ENCODE measurements at places on chromosomes 16 and 17.

DNA sequence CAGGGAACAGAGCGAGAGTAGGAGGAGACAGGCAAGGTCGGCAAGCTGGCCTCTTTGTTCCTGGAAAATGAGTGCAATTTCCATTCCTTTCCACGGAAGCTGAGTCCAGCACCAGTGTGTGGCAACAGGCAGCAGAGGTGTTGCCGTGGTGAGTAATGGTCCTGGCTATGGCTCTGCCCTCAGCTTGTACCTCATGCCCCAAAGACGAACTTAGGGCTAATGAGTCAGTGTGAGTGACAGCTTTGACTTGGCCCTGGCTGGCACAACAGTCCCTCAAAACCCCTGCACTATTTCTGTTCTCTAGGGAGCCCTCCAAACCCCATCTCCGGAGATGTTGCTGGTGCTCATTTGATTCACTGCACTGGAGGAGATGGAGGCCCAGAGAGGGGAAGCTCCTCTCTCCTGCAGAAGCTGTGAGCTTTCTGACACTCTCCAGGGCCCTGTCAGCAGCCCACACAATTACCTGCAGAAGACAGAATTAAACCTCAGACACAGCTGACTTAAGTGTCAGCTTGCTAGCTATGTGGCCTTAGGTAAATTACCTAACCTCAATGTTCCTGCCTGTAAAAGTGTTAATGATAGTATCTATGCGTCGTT, 129.9 kb downstream of the TMEM132E start:
- DNase-seq: no peak

DNA sequence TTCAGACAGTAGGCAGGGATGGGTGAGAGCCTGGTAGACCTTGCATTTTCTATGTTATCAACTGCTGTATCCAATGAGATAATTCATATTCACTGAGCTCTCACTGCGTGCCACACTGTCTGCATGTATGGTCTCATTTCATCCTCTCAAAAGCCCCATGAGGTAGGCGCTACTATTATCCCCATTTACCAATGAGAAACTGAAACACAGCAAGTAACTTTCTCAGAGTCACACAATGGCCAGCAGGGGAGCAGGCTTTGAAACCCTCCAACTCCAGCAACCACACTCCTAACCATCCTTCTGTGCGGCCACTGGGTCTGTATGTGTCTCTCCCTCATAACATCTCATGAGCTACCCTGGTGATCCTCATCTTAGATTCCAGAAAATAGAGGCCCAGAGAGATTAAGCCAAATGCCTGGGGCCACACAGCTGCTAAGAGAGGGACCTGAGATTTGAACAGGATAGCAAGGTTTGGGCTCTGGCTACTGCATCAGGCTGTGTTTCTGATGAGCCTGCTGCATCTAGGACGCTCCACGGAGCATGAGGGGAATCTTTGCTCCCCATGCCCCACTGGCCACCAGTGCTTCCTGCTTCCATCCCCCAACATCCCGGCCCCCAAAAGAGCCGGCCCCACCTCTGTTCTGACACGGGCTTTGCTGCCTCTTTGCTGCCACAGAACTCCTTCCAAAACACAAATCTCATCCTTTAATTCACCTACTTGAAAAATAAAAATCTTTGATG, 3.2 kb downstream of the CCR7 start:
- no peak for DNase-seq

GRCh38 chr16:20202747-20203146, 124.6 kb downstream of the GP2 start:
- DNase-seq: no peak

DNA sequence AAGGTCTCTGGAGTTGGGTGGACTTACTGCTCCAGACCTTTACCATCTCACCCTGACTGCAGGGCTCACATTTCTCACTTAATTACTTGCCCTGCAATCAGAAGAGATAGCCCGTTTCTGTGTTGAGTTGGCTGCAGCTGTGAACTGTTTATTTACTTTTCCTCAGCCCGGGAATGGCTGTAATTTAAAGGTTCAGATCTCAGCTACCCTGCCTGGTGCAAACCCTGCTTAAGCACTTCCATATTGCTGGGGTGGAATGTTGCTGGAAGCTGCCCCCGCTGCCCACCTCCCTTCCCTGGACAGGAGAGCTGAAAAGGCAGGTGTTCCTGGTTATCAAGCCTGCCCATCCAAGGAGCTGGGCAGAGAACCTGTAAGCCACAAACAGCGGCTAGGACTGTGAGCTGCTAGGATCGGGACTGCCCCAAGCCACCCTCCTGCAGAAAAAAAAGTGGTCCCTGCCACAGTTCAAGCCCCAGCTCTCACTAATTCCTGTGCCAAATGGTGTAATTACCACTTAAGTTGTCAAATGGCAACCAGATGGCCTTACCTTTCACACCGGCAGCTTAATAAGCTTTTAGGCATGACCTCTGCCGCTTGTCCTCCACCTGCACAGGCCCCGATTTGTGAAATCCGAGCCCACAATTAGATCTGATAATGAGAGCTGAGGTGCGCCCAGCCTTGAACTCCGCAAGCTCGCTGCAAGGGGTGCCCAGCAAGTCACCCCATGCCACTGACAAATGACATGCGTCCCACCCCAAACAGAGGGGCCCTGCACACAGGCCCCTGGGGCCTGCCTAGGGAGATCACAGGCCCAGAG, 269.8 kb downstream of the C16orf95 start:
- DNase-seq: no peak

- DNase-seq: no peak
Measured at GRCh38 chr17:21166595-21167210, 39.9 kb downstream of the DHRS7B start.

- DNase-seq: no peak
Measured at GRCh38 chr17:77854759-77855745, 103.5 kb upstream of the TNRC6C start.

DNA sequence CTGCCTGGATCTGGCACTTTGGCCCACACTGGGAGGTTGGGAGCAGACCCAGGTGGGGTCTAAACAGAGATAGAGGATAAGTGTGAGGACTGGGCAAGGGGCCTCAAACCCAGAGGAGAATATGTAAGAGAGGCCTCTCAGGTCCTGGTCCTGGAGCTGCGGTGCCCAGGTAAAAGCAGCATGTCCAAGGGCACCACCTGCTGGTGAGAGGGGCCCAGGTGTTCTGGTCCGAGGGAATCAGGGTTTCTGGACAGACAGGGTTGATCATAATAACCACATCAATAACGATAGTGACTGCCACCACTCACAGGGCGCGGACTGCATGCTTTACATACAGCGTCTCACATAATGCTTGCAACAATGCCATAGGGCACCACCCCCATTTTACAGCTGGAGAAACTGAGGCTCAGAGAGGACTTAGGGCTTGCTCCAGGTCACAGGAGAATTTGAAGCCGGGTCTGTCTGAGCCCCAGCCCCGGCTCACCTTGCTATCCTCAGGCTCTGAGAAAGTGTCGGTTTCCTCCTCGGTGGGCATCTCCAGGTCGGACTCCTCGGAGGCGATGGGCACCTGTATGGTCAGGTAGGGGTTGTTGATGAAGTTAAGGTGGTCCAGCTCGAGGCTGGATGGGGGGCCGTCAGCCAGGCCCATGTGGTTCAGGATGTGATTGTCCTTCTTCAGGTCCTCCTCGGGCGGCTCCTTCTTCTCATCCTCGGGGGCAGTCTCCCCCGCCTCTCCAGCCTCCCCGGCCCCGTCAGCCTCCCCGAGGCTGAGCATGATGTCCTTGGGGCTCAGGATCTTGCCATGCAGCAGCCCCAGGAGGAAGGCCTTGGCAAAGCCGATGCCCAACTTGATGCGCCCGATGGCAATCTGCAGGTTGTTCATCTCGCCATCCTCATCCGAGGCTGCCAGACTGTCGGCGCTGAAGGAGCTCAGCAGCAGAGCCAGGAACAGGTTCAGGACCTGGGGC, 19.1 kb upstream of the CD79B start:
- peak; percentile 9 for DNase-seq
